ENCODE measurements at places on chromosomes 6 and 20.

GRCh38 chr6:93079061-93079460 lies 340.3 kb downstream of the EPHA7 start:
- DNase-seq = no peak

GRCh38 chr6:168858926-168859325 lies 394.7 kb downstream of the THBS2 start:
- DNase-seq = no peak

DNA sequence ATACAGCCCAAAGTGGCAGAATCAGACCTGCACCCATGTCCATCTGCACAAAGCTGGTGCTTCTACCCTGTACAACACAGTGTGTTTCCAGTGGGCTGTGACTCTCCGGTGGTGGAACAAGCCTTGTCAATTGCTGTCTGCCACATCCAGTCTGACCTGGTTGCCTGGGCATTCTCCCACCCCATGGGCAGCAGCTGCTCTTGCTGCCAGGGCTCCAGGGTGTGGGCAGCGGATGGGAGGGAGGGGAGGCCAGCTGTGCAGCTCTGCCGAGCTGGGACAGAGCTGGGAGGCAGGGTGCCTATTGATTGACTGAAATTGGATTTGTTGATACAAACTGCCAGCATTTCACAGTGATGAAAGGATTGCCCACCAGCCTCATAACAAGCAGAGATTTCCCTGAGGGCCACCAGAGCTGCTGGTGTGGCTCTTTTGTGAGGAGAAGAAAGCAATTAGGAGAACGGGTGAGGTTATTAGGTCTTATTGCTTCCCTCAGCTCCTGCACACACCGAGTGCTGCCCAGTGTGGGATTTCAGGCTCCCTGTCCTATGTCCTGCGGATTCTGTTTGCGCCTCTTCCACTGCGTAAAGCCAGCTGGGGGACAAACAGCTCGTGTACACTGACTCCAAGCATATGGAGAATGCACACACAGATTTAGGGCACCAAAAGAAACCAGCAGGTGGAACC lies 150.8 kb downstream of the NRN1 start:
- no peak for DNase-seq

GRCh38 chr20:35015863-35016193 lies 60.2 kb downstream of the MYH7B start:
- DNase-seq = no peak

GRCh38 chr6:92126088-92126487 lies 1293.3 kb downstream of the EPHA7 start:
- DNase-seq = no peak

Measured in activated naive CD4-positive, alpha-beta T cell treated with anti-CD3 and anti-CD28 coated beads, Interleukin-2, amount 50 U/mL, for 16 hours (primary cell).